ENCODE measurements at places on chromosomes 3 and 15.

GRCh38 chr3:129758785-129759320 lies 134.7 kb downstream of the TMCC1 start:
- no peak for DNase-seq

- DNase-seq, result no peak
Measured at GRCh38 chr15:51183076-51183475, 88.4 kb upstream of the TNFAIP8L3 start.

DNA sequence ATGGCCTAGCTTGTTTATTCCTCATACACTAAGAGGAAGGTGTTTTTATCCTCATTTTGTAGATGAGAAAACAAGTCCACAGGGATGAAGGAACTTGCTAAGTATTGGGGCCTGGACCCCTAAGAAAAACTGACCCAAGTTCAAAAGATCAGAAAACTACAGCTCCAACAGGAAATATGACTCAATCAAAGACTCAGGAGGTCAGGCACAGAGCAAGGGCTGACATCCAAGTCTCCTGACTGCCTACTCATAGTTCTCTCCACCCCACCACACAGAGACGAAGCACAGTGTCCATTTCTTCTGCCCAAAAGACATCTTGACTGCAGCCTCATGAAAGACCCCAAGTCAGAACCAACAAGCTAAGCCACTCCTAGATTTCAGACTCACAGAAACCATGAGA lies 26.9 kb upstream of the TPM1 start:
- no peak for DNase-seq

DNA sequence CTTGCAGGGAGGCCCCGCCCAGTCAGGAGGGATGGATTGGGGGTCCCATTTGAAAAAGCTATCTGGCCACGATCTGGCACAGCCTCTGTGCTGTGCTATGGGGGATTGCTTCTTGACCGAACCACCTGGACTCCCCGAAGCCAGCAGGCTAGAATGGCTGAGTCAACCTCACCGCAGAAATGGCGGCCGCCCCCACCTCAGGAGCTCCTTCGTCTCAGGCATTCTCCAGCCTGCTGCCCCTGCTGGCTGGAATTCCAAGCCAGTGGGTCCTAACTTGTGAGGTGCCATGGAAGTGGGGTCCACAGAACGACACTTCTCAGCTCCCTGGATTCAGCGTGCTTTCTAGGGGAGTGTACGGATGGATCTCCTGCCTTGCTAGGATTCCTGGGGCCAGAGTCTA lies 180.5 kb upstream of the TRIM42 start:
- DNase-seq, result no peak

GRCh38 chr15:26901041-26901440 lies 34.2 kb downstream of the GABRA5 start:
- DNase-seq, result no peak

- DNase-seq, result no peak
Measured at GRCh38 chr3:192727032-192727847, at the start of gene FGF12. Gene FGF12 (minus strand): TSS chr3:192727541.

GRCh38 chr3:111541911-111542483 lies at the start of gene CD96:
Gene CD96 (plus strand): TSS chr3:111542197. CDS start chr3:111542249, 52 bp downstream.
- peak; percentile 51 for DNase-seq

- DNase-seq, result no peak
Measured at GRCh38 chr3:128623762-128624176, 26.8 kb downstream of the RPN1 start.

Measured in stimulated activated CD8-positive, alpha-beta memory T cell treated with anti-CD3 and anti-CD28 coated beads, Interleukin-4, amount 100 ng/mL, for 4 hours (primary cell).